Pulmonary artery endothelial cell (primary cell): ENCODE measurements at places on chromosomes 13 and 19. TPM values are rescaled to one million over a fixed set of nuclear protein-coding genes. Genes with fewer than 3 reads are reported as not detected.

DNA sequence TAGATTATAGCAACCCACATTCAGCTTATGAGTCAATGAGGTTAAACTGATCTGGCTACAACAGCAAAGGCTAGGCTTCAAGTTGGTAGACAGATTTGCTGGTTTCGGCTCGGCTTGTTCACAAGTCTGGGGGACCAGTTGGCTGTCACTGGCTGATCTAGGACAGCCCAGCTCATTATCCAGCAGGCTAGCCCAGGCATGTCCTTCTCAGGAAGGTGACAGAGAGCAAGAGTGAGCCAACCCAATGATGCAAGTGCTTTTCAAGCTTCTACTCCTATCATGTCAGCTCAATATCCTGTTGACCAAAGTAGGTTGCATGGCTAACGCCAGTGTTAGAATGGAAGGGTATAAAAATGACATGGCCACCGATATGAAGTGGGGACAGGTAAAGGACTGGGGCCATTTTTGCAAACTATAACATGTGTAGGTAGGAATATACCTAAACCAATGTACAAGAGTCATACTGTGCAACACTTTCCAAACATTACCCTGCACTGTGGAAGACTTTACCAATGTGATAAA, 220.9 kb upstream of the SOX21 start:
- no peak for DNase-seq

- no peak for DNase-seq
Observed at GRCh38 chr19:1035998-1036621, 3.8 kb upstream of the ABCA7 start.

- DNase-seq: no peak
Observed at GRCh38 chr19:49849433-49850220, 1.3 kb upstream of the PTOV1 start.

DNA sequence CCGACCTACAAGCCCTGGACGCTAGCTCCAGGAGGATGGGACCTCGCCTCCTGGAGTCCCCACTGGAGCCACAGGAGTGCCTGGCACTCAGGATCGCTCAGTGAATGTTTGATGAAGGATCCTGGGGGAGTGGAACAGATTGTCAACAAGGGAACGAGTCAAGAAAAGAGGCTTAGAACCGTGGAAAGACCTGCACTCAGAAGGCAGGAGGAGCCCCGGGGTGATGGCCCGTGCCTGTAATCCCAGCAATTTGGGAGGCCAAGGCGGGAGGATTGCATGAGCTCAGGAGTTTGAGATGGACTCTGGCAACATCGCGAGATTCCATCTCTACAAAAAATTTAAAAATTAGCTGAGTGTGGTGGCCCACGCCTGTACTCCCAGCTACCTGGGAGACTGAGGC, 38.9 kb downstream of the ATP12A start:
- no peak for DNase-seq

DNA sequence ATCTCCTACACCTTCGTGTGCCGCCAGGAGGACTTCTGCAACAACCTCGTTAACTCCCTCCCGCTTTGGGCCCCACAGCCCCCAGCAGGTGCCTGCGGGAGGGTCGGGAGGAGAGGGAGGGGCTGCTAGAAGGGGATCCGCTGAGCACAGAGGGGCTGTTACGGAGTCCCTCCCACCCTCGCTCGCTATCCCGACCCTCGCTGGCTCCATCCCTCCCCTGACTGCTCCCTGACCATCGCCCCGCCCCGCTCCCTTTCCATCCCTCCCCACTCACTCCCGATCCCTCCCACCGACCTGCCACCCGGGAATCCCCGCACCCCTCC, 780 bp downstream of the CD177 start:
- DNase-seq: no peak

DNA sequence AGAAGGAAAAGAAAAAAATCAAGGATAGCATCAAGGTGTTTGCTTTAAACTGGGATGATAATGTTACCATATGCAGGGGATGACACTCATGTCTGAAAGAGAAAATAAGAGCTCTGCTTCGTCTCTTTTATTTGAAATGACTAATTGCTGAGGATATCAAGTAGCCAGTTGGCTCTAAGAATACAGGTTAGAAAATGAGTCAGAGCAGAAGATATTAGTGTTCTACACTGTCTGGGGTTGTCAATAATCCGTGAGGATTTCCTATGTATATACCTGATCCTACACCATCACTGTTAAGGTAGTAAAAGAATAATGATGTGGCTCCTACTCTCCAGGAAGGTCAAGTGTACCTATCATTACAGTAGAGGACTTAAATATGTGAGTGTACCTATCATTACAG, 562.5 kb downstream of the GPC6 start:
- DNase-seq: no peak

- DNase-seq: no peak
Observed at GRCh38 chr13:34243403-34243802, 425.5 kb downstream of the RFC3 start.

DNA sequence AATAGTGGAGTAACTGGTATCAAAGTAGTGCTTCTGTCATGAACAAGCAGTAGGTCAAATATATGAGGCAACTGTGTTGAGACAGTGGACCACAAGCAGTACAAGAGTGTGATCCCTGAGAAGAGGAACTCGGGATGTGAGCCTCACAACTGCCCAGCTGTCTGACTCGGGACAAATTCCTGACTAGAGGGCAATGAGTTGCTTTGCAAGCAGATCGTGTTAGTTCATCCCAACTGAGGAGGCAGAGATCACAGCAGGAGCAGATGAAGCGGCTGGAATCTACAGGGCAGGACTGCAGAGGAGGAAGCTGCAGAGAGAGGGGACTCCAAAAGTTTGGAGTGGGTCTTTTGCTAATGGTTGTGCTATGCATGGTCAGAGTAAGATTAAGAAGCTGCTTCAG, 741.1 kb downstream of the DIAPH3 start:
- no peak for DNase-seq

GRCh38 chr13:45333977-45334922, 6.7 kb downstream of the TPT1 start:
- no peak for DNase-seq

DNA sequence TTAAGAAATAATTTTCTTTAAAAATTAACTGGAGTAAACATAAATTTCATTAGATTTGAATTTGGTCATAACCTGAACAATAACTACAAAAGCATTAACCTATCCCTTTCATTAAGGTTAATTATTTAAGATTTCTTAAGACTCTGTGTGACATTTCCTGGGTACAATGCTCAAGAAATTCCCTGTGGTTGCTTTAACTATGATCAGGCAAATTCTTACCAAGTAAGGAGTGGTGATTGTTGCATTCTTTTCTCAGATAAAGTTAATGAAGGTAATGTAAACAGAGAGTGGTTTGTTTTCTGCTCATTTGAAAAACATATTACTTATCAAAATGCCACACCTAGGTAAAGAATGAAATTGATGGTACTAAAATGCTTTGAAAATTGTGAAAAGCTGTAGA, 114.8 kb upstream of the MIR17HG start:
- no peak for DNase-seq

GRCh38 chr19:40221858-40222619, 3.9 kb upstream of the TTC9B start:
- DNase-seq: peak; percentile 76

GRCh38 chr13:93450191-93450621, 223.6 kb downstream of the GPC6 start:
- DNase-seq: no peak

DNA sequence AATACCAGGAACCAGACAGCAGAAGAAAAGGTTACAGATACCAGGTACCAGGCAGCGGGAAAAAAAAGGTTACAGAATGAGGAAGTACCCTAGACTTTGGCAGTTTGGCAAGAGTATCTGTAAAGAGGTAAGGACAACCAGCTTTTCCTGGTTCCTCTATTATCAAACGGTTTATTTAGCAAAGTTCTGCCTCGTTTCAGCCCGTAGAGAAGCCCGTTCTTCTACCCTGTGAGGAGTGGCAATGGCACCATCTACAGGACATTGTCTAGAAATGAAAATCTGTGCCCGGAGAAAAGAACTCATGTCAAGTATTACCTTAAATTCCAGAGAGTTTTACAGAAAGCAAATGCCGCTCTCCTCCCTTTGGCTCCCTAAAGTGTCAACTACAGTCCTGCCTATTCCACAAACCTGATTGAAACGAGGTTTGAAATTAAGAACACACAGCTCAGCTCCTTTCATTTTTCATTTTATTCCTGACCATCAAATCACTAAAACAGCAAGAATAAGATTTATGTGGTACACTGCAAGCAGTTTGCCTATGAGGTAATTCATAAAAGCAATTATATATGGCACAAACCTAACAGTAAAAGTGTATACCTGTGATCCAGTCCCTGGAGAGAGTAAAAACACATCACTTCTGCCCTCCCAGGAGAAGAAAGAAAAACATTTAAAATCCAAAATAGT, 226.3 kb downstream of the SLC7A1 start:
- DNase-seq: no peak

GRCh38 chr13:95087746-95088305, 213.4 kb downstream of the ABCC4 start:
- peak; percentile 46 for DNase-seq

DNA sequence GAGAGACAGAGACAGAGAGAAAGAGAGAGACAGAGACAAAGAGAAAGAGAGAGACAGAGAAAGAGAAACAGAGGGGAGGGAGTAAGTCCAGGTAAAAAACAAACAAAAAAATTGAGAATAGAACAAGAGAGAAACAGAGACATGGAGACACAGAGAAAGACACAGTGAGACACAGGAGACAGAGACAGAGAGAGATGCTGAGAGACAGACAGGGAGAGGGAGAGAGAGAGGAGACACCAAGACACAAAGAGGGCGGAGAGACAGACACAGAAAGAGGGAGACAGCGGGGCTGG, 5.8 kb upstream of the PROZ start:
- DNase-seq: no peak

GRCh38 chr13:82993417-82993816, 888.9 kb downstream of the SLITRK1 start:
- DNase-seq: no peak

DNA sequence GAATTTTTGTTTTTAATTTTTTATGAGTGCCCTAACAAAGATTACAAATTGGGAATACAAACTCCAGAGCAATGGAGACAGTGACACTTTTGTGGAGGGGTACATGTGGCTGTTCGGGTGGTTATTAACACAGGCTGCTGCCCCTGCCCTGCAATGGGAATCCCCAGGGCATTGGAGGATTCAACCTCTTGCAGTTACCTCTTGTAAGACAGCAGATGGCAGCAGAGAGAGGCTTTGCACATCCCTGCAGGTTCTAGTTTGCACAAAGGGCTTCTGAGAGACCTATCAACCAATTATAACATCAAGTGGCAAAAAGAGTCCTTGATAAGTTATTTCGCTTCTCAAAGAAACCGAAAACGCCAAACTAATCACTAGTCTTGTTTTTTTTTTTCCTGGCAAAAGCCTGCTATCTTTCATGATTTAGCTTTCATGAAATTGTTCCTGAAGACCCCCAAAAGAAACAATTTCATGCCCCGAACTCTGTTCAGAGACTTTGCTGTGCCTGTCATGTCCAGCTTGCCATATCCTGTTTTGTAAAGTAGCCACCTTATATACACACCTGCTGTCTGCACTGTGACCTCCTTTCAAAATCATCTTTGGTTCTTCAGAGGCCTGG, 10.4 kb downstream of the GJB2 start:
- peak; percentile 44 for DNase-seq

- no peak for DNase-seq
Observed at GRCh38 chr13:45051315-45051714, 62.0 kb downstream of the GPALPP1 start.

DNA sequence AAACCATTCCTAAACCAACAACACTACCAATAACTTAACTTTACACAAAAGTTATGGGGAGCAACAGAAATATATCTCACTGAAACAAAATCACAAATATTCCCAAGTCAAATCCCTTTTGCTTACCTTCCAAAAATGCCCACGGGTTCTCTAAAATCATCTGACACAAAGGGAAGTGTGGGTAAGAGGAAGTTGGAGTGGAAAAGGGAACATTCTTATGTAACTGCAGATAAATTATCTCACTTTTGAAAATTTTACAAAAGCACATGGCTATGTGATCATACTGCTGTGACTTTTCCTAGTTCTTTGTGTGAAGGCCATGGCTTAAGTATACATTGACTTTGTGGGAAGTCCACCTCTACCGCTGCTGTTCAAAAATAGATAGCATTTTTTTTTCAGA, 350.5 kb downstream of the GPC6 start:
- no peak for DNase-seq

GRCh38 chr13:41327994-41328790, 17.1 kb downstream of the NAA16 start:
- no peak for DNase-seq

GRCh38 chr13:94412870-94413597, 66.4 kb downstream of the DCT start:
- no peak for DNase-seq

GRCh38 chr19:30547246-30547645, 175.1 kb downstream of the ZNF536 start:
- DNase-seq: no peak

DNA sequence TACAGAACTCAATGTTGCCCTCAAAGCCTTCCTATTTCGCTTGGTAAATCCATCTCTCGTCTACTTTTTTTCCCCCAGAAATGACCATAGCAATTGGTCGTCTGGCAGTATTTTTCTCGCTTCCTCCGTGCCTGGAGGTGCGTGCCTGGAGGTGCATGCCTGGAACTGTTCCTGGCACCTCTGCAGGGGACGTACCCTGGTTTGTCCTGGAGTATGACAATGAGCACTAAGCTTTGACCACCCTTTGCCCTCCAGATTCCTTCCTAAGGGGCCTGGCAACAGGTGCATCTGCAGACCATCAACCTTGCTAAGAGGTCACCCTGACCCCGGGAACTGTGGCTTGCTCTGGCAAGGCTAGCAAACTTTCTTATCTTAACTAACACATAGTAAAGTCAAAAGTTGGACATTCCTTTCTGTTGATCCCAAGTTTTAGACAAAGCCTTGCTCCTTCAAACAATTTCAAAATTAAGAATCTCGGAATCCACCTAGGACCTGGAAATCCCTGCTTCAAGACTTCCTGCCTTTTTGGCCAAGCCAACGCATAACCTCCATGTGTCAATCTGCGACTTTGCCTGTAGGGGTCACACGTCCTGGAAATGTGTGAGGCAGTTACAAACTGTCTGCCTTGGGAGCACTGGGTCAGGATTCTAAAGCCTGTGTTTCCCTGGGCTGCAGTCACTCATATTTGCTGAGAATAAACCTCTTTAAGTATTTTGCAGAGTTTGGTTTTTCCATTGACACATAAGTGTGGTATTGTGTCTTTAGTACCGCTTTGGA, 28.8 kb upstream of the TUBGCP3 start:
- DNase-seq: peak; percentile 11

ZNF415 gene
- total RNA-seq: 0.86 and 4.9 TPM in 2 replicates

ZNF296 gene
- total RNA-seq: 0.14 and 0.26 TPM in 2 replicates

CEACAM3 gene
- not detected in 2 replicates for total RNA-seq

LIM2 gene
- total RNA-seq: not detected in 2 replicates

BCL2L12 gene
- total RNA-seq: 6.8 and 11.4 TPM in 2 replicates

BEST2 gene
- total RNA-seq: not detected in 2 replicates

SYT5 gene
- not detected in 2 replicates for total RNA-seq

ZFP28 gene
- 5.1 and 10.4 TPM in 2 replicates for total RNA-seq

RXFP2 gene
- total RNA-seq: not detected in 2 replicates

ZNF490 gene
- 6.0 and 9.7 TPM in 2 replicates for total RNA-seq

LPAR2 gene
- 0.33 and 0.53 TPM in 2 replicates for total RNA-seq

EXOC3L2 gene
- total RNA-seq: 0.63 and 1.6 TPM in 2 replicates

DACH1 gene
- 0.74 and 2.6 TPM in 2 replicates for total RNA-seq

IZUMO4 gene
- 0.46 and 0.74 TPM in 2 replicates for total RNA-seq

PRKACA gene
- total RNA-seq: 37.9 and 44.4 TPM in 2 replicates

TDRD12 gene
- total RNA-seq: 0.07 and 0.40 TPM in 2 replicates

TMEM238 gene
- total RNA-seq: 0.21 and 0.46 TPM in 2 replicates

METTL21C gene
- total RNA-seq: not detected in 2 replicates

NKG7 gene
- total RNA-seq: not detected in 2 replicates
